ENCODE measurements at places on chromosomes 5 and 9. TPM values are rescaled to one million over a fixed set of nuclear protein-coding genes. Genes with fewer than 3 reads are reported as not detected.

Gene SLC22A4
- total RNA-seq: 1.5 TPM

Gene MZB1
- total RNA-seq: not detected

Gene INSL4
- total RNA-seq: not detected

Gene ORM1
- not detected for total RNA-seq

Gene TTC23L
- not detected for total RNA-seq

Gene CFAP77
- total RNA-seq: not detected

Gene MTAP
- total RNA-seq: 20.6 TPM
